ENCODE measurements at places on chromosomes 2 and 18. TPM values are rescaled to one million over a fixed set of nuclear protein-coding genes. Genes with fewer than 3 reads are reported as not detected.

Gene PREPL
- total RNA-seq = 15.7 TPM

Gene IL1RN
- 871 TPM for total RNA-seq

- no peak for ATAC-seq
Observed at GRCh38 chr2:170598067-170598395, 117.1 kb upstream of the SP5 start.

DNA sequence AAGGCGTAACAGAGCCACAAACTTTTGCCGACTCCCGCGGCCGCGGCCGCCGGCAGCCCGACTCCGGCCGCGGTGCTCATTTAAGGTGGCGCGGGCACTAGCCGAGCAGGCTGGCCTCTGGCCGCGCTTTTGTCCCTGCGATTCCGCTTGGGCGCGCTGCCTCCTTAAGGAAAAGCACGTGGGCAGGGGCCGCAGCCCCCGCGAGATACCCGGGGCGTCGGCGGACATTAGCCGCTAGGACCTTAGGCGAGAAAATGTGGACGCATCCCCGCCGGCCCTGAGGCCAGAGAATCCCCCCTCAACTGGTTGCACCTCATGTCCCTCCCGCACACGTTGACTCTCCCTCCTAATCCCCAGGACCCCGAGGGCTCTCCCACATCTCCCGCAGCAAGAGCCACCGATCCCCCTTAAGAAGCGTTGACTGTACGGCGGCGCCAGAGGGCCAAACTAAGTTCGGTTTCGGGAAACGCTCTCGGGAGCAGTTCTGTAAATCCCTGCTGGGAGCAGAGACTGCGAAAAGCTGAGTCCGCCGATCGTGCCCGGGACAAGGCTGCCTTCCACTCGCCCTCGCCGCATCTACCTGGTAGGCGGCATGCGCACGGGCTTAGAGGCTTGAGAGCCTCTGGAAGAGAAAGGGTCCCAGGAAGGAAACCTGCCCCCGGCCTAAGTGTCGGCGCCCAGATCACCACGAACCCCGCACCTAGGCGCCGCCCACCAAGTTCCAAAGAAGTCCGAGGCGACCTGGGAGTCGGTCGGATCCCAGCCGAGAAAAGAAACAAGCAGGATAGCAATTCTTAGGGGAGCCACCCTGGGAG, 1.8 kb upstream of the SATB2 start:
- peak; percentile 69 for ATAC-seq

All from esophagus mucosa (tissue), 1 donor.